Skin of body (tissue), 3 donors: ENCODE measurements at places on chromosomes 16 and 17. TPM values are rescaled to one million over a fixed set of nuclear protein-coding genes. Genes with fewer than 3 reads are reported as not detected.

UNKL gene
- 9.8 TPM for total RNA-seq

MYADML2 gene
- 3.2 TPM for total RNA-seq

SGF29 gene
- 9.4 TPM for total RNA-seq

ADAP2 gene
- total RNA-seq, result 10.1 TPM

SNAI3 gene
- total RNA-seq, result 0.79 TPM

SUPT4H1 gene
- total RNA-seq, result 35.0 TPM

GRAP gene
- 2.2 TPM for total RNA-seq

PYDC1 gene
- total RNA-seq, result 2.8 TPM

HOXB7 gene
- 2.7 TPM for total RNA-seq

KRTAP1-3 gene
- 12.2 TPM for total RNA-seq

PIMREG gene
- 9.0 TPM for total RNA-seq

GLP2R gene
- total RNA-seq, result 0.30 TPM

CDH5 gene
- 28.5 TPM for total RNA-seq

EVI2B gene
- total RNA-seq, result 4.0 TPM

SMIM36 gene
- not detected for total RNA-seq

TBC1D3 gene
- not detected for total RNA-seq

P2RX1 gene
- total RNA-seq, result 2.6 TPM

LDHD gene
- total RNA-seq, result 7.5 TPM

C16orf92 gene
- not detected for total RNA-seq

GCGR gene
- total RNA-seq, result not detected

CANT1 gene
- total RNA-seq, result 17.9 TPM

NLGN2 gene
- 8.8 TPM for total RNA-seq

MYL4 gene
- total RNA-seq, result 36.7 TPM

HBQ1 gene
- total RNA-seq, result 2.2 TPM

PRSS33 gene
- total RNA-seq, result not detected

MARVELD3 gene
- total RNA-seq, result 3.0 TPM

NOXO1 gene
- 0.39 TPM for total RNA-seq

ABCC6 gene
- 1.9 TPM for total RNA-seq

PLCG2 gene
- total RNA-seq, result 12.9 TPM

USP31 gene
- total RNA-seq, result 18.3 TPM
